Iris pigment epithelial cell (primary cell): ENCODE measurements at places on chromosomes 2 and 18.

DNA sequence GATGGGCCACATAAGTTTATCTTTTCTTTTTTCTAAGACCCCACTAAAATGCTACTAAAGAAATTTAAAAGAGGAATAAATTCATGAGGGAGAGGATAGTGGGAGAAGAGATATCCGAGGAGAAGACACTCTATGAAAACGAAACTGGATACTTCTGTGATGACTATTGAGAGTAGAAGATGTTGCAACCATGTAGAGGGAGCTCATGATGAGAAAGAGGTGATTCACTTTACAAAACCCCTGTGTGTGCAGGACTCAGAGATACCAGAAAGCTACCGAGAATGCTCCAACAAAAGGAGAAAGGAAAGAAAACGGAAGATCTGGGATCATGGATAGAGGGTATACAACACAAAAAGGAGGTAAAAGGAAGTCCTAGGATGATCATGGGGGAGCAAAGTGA, 34.9 kb downstream of the SLC38A11 start:
- DNase-seq = peak; percentile 97

DNA sequence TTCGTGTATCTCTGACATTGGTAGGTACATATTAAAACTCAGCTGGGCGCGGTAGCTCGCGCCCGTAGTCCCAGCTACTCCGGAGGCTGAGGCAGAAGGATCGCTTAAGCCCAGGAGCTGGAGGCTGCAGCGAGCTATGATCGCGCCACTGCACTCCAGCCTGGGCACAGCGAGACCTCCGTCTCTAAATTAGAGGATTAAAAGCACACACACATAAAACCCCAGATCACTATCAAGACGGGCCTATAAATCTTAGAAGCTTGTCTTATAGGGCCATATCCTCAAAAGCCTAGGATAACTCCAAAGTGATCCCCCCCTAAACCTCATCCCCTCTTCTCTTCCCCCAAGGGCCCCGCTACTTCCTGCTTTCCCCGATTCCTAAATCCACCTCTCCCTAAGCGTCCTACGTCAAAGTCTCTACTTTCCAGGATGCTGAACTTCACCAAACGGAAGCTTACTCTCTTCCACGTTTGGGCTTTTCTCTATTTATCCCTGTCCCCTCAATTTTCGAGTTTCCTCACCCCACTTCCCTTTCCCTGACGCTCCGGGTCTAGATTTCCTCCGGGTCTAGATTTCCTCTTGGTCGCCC, 707 bp downstream of the KRCC1 start:
- peak; percentile 28 for DNase-seq

- peak; percentile 36 for DNase-seq
Observed at GRCh38 chr2:21372654-21373053, 248.9 kb downstream of the TDRD15 start.

- no peak for DNase-seq
Observed at GRCh38 chr18:11989966-11990380, 8.7 kb downstream of the IMPA2 start.

DNA sequence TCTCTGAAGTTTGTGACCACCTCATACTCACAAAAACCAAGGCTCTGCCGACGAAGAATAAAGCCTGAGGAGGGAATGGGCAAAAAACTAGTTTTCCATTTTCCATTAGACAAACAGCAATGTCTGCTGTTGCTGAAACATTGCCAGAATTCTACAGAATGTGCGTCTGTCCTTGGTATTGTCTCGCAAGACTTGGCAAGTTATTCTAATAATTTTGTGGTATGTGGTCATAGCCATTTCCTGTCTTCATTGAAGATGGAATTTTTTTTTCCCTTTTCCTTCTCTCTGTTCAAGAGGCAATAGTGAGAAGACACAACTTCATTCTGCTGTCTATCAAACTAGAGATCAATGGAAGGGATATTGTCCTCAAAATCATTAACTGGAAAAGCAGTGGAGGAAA, 296.1 kb downstream of the RND3 start:
- peak; percentile 93 for DNase-seq

DNA sequence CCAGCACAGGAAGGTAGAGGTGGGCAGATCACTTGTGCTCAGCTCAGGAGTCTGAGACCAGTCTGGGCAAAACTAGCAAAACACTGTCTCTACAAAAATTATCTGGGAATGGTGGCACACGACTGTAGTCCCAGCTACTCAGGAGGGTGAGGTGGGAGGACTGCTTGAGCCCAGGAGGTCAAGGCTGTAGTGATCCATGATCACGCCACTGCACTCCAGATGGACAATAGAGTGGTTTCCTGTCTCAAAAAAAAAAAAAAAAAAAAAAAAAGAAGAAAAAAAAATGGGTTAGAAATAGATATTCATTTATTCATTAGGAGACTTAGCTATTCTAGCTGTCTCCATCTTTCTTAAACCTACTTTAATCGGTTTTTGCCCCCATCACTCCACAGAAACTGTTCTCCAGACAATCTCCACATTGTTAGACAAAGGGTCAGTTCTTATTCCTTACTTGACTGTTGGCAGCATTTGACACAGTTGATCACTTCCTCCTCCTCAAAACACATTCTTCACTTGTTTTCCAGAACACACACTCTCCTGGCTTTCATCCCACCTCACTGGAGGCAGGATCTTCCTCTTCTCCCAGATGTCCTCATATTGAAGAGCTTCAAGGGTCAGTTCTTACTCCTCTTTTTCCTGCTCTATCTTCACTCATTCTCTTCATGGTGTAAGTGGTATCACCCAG, 103.1 kb downstream of the DTNB start:
- peak; percentile 30 for DNase-seq

DNA sequence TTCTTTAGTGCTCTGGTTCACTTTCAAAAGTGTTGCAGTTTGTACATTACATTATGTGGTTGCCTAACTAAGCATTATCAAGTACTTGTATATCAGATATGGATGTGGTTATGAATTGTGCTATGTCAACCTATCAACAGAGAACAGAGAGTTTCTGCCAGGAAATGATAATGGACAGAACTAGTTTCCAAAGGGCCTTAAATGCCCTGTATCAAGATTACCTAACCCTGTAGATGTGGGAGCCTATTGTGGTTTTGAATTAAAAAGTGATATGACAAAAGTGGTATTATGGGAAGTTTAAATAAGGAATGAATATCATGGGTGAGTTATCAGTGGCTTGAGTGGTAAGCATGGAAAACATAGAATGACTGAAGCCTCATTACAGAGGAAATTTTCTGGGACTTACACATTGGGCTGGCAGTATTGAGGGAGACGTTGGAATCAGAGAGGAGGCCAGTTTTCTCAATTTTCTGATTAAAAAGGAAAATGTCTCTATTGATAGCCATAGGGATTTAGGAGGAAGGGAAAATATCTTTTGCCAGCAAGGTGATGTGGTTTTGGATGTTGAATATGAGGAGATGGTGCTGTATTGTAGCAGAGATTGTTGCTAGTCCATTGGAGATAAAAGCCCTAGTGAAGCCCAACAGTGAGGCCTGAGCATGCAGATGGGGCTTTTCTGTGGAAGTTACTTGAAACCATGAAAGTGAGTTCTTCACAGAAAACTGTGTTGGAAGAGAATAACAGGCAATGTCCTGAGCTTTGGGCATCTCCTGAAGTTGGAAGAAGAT, 140.7 kb downstream of the TTC27 start:
- peak; percentile 52 for DNase-seq

- no peak for DNase-seq
Observed at GRCh38 chr18:77055429-77056300, 76.9 kb downstream of the MBP start.
